ENCODE measurements at places on chromosomes 1 and 21.

DNA sequence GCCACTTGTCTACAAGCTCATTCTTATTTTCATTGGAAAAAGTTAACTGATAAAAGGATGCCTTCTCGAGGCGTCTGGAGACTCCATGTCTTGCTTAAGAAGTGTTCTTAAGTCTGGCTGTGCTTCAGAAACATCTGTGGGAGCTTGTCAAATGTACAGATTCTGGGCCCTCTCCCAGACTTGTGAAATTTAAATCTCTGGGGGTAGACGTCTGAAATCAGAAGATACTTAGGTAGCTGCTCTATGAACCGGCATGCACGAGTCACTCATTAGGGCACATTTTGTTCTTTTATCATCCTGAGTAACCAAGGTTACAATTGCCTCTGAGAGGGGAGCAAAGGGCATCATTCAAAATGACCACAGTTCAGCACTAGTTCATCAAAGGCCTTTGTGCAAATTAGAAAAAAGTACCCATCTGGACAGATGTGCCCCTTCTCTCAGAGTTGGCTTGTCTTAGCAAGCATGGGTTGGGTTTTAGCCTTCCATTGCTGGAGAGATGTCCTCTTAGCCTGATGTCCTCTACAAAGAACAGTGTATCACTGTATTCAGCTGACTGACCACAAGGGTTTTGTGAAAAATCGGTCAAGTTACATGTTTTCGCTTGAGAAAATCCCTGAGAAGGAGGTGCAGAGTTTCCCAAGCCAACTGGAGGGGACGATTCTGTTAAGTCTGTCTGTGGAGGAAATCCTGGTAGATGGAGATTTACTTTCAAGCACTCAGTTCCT is 156.9 kb downstream of the ASTN1 start:
- DNase-seq, result no peak

DNA sequence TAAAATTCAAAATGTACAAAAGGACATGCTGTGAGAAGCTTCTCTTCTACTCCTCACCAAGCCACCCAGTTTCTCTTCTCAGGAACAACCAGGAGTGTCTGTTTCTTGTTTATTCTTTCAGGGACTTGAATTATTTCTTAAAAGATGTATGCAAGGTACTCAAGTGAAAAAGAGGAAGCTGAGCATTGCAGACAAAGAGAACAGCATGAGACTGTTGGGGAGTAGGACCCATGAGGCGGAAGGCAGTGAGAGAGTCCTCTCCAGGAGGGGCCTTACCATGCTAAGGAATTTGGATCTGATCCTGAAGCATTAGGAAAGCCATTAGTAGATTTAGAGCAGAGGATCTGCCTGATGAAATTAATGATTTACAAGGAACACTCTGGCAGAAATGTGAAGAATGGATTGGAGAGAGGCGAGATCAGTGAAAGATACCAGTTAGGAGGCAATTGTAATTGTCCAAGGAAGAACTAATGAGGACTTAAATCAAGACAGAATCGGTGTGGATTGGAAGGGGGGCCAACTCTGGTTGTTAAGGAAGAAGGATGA is 14.7 kb upstream of the SSX2IP start:
- DNase-seq, result no peak

DNA sequence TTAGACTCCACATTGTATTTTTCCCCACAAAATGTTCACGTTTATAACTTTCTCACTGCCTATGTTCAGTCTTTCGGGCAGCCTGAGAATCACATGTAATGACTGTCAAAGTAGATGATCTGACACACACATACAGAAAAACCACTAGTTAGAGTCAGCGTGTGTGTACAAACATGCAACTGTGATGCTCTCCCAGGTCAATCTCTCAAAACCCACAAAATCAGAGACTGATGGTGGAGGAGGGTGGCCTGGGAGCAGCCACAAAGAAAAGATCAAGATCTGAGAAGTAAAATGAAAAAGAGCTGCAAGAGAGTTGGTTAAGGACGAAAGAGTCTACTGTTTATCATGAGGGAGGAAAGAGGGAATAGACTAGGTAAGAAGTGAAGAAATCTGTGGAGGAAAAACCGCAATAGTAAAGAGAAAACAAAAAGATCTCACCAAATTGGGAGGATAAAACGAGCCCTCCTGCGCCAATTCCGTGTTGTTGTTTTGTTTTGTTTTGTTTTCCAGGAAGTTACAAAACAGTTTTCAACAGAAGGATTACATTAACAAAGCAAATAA is 2.3 kb downstream of the EGLN1 start:
- no peak for DNase-seq

DNA sequence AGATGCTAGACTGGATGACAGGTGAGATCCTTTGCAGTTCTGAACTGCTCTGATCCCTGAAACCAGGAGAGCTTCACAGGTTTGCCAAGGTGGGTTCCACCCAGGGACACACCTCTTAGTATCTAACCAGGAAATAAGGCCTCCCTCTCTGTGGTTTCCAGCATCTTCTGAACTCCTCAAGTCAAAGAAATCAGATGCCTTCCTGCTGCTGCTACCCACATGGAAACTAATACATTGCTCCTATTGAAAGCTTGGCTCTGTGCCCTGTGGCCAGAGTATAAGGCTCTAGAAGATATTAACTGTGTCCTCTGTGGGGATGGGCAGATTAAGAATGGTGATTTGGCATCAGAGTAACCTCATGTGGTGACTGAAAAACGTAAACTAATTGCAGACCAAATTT is 75.0 kb upstream of the MRPS6 start:
- DNase-seq, result peak; percentile 41

GRCh38 chr1:200028586-200029034 is 1.1 kb downstream of the NR5A2 start:
- no peak for DNase-seq

- no peak for DNase-seq
Observed at GRCh38 chr1:205601205-205601604, 30.6 kb downstream of the ELK4 start.

DNA sequence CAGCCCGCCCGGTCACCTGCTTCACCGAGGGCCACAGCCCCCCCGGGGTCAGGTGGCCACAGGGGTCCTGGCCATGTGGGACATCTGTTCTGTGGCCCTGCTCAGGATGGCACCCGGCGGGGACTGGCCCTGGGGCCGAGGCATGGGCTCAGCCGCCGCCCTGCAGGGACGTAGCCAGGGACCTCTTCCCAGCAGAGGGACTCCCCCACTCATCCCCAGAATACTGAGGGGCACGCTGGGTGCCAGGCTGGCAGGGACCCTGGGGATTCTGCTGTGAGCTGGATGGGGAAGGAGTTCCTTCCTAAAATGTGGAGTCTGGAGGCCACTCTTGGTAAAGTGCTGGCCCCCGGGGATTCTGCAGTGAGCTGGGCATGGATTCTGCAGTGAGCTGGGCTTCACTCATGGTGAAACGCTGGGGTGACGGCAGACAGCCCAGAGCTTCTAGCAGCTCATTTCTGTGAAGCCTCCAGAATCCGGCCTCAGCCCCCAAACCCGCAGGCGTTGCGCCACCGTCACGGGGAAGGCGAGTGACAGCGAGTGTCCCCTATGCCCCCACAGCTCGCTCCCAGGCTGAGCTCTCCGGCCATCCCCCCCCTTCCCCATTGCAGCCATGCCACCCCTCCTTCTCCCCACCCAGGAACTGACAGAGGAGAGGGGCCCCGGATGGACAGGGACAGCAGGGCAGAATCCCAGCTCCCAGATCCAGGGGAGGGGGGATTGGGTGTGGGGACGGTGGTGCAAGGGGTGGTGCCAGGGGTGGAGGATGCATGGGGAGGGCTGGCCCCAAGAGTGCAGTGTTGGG is 1.4 kb downstream of the ITGB2 start:
- peak; percentile 36 for DNase-seq

- no peak for DNase-seq
Observed at GRCh38 chr1:97870589-97870988, 50.2 kb downstream of the DPYD start.
